IPS DF 19.7 (cell line): ENCODE measurements at places on chromosomes 12 and 14.

DNA sequence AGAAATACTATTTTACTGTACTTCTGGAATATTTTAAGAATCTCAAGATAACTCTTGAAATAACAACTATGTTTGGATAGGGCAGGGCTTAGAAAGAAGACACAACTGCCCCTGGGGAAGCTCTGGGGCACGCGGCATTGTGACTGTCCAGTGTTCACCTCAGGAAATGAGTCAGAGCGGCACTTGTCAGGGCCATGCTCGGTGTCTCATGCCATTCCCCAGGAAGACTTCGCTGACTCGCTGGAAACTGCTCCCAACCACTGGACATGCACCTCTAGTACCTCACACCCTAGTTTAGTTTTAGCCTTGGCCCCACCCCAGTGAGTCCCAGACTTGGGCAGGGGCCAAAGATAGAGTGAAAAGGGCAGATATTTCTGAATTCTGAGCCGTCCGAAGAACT, 192.0 kb downstream of the TTC7B start:
- DNase-seq: no peak

DNA sequence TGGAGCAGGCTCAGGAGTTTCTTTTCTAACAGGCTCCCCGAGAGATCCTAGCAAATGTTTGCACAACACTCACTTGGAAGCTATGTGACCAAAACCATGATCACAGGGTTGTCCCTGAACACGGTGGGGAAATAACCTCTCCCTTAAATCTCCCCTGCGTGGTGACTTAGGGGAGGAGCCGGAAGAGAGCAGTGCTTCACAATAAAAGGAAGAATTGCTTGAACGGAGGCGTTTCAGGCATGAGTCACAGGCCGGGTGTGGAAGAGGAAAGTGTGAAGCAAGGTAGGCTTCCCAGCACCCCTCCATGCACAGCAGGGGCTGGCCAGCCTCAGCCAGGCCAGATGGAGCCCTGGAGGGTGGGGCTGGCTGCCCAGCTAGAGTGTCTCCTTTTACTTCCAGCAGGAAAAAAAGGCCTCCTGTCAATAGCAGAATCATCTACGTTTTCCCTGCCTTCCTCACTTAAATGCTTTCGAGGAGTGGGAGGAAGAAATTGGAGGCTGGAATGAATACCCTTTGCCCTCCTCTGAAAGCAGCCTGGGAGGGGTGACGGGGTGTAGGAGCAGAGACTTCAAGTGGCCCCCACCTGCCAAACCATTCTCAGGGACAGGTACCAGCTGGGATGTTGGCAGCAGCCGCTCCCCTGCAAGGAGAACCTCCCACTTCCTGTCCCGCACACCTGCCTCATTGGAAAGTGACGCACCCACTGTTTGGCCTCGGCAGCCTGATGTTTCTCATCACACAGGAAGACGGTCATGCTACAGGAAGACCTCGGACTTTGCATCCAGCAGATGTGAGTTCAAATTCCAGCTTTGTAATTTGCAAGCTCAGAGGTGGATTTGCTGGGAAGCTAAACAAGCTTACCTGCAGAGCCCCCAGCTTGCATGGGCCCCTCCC, 30.1 kb upstream of the PPP2R5C start:
- DNase-seq: no peak

DNA sequence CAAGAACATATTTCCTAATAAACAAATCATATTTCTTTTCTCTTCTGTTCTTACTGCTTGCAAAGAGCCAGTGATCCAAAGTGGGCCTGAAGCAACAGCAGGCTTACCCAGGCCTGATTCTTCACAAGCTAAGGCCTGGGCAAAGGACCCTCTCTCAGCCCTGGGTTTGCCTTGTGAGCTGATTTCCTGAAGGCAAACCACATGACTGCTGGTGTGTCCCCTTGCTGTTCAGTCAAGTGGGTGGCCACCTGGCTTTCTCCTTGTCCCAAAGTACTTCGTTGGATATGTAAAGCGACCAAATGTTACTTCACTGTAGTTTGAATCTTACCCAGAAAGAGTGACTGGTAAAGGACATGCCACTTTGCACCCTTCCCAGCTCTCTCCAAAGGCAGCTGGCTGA, 392.9 kb downstream of the ZFP36L1 start:
- no peak for DNase-seq

DNA sequence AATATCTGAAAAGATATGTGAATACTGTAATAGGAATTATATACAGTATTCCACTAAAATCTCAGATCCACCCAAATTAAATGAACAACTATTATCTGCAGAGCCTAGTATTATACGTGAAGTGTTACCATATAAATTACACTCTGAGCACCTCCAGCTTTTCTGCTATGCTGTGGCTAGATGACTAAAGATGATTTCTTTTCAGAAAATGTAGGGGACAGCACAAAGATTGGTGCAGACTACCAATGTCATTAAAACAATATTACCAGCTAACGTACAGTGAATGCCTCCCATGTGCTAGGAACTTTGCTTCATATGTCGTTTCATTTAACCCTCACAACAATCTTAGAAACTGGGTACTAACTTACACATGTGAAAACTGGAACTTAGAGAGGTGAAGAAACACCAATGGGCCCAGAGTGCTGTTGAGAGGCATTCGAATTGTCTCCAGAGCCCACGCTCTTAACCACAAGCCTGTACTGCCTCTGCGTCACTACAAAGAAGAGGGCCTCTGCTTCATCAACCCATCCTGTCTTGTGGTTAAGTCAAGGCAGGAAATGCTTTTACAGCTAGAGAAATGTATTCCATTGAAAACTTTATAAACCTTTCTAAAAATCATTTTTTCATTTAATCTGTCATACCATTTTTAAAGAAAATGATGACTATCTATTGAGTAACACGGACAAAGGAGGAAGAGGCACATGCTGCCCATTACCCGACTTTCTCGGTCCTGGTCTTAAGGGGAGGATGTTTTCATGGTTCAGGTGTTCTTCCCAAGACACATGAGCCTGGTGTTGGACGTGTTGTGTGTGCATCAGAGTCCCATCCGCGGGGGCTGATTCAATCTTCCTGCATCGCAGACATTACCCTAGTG, 1.3 kb downstream of the GPR65 start:
- no peak for DNase-seq

DNA sequence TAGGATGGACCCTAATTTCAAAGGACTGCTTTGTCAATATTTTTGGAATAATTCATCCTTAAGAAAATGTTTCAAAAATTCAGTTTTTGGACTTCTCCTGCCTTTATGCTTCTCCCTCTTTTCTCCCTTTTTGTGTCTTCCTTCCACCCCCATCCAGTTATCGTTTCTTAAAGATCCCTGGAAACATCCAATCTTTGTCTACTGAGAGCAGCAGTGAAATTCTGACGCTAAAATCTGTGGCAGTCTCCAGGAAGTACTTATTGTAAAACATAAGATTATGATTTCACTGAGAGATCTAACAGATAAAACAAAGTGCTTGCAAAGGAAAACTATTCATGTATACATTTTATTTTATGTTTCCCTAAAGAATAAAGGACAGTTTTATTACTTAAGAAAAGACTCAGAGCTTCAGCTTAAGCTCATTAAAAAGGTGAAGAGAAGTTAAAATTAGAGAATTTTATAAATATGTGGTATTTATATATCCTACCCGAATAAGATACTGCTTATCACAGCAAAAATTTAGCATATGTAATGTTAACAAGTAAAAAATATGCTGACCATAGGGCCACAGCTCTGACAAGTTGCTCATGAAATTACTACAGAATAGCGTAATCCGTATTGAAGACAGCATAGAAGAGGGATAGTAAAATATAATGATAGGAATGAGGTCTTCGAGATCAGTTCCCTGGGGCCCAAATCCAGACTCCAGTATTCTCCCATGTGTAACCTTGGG, 6.9 kb downstream of the FRMD6 start:
- no peak for DNase-seq

- no peak for DNase-seq
Observed at GRCh38 chr12:96986883-96987523, 79.9 kb downstream of the NEDD1 start.

DNA sequence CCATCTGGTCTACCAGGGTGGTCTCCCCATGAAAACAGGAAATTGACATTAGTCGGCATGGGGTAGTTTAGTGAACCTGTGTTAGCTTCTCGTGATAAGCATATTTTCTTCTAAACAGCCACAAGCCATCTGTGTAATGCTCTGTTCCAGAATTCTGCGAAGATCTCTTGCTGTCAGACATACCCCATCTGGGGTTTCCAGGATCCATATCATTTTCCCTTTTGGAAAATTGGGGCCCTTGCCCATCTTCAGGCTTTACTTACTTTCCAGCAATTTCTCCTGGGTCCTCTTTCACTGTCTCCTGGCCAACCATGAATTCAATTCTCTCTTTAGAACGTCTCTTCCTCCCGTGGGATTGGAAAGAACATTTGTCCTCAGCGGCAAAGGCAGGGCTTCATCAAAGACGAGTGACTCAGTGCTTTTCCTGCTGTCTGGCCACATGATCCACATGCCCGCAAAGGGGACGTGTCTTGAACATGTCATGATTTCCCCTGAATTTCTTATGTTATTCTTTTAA, 21.4 kb upstream of the NCOR2 start:
- DNase-seq: no peak

GRCh38 chr14:105334383-105335230, 20.1 kb downstream of the PACS2 start:
- DNase-seq: no peak

DNA sequence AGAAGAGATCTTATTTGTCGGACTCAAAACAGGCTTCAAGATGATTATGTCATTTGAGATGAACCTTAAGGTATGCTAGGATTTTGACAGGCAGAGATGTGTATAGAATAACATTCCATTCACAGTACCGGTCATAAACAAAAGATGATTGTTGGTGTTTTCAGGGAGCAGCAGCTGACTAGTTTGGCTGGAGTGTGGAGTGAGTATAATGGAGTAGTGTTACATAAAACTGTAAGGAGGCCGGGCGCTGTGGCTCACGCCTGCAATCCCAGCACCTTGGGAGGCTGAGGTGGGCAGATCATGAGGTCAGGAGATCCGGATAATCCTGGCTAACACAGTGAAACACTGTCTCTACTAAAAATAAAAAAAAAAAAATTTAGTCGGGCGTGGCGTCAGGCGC, 23.9 kb downstream of the SERPINA10 start:
- DNase-seq: no peak

DNA sequence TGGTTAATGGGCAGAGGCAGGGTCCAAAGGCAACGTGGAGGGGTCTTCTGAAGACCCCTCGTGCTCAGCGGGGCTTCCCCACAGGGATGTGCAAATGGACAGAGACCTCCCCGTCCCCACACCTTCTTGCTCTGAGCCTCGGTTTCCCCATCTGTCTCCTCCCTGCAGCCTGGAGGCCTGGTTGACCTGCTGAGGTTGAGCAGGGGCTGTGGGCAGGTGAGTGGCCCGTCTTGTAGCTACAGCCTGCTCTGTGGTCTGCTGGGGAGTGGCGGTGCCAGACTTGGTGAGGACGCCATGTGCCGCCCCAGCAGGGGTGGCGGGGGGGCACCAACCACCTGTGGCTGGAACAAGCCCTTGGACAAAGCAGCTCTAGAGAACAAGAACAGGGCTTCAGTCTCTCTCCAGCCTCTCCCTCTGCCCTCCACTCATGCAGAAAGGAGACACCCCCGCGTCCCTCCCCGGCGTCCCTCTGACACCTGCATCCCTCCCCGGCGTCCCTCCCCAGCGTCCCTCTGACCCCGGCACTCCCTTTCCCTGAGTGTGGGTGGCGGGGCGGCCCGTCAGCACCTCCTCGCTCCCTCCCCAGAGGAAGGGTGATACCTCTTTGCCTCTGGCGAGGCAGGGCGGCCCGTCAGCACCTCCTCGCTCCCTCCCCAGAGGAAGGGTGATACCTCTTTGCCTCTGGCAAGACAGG, 83.7 kb downstream of the NOC4L start:
- no peak for DNase-seq

- no peak for DNase-seq
Observed at GRCh38 chr12:112823582-112824149, 32.1 kb downstream of the RPH3A start.

DNA sequence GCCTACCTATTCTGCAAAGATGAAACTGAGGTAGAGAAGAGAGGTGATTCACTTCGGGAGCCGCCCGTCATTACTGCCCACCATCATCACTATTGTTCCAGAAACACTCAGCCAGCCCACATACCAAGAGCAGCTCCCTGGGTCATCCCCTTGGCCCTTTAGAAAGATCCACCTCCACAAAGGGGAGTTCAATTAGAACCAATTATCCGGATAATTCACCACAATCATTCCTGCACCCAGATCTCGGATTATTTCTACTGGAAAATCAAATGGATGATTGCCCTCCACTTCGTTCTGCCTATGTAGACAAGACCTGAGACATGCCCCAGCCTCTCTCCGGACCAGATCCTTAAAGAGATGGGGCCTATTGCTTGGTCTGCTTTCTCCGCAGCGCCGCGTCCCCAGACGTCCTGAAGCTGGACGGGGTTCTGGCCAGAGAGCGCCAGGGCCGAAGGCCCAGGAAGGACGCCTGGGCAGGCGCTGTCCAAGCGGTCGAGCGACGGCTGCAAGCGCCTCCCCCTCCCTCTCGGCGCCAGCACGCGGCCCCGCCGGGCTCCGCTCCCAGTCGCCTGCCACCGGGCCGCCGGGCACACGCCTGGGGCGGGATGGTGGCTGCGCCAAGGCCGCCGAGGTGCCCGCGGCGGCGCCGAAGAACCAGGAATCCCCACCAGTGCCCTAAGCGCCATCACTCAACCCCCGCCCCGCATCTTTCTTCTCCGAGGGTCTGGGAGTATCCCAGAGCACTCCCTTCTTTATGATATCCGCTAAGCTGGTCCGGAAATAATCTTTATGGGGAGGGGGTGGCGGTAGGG, 1.3 kb upstream of the ASCL1 start:
- DNase-seq: no peak

DNA sequence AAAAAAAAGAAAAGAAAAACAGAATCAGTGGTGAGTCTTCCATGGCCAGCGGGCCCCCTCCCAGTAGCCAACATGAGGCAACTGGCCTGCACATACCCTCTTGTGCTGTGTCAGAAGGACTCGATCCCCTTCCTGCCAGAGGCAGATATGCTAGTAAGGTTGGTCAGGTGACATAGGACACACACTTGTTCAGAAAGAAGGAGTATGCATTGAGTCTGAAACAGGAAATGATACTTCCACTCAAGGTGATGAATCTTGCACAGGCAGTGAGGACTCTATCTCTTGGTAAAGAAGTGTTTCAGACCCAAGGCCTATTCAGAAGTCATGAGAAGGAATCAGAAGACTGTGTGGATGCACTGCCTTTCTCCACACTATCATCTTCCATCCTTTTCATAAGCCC, 269.7 kb upstream of the FAR2 start:
- no peak for DNase-seq

GRCh38 chr14:24132061-24132685, 1.7 kb downstream of the FITM1 start:
- DNase-seq: no peak

DNA sequence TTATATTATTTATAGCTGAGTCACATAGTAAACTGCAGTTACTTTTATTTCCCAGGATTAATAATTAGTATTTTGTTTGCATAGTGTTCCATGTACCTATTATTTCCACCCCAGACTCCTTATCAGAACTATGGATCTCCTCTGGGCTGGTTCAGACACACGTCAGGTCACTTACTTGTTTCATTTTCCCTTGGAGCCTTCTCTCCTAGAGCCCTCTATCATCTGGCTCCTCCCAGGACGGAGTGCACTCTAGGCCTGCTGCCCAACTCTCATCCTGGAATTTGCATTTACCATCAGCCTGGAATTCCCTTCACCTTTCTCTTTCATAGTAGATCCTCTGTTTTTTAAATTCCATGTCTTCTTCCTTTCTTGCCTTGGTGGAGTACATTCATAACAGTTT, 28.5 kb upstream of the GALNT16 start:
- DNase-seq: no peak
